ENCODE measurements at places on chromosomes 6 and 20. TPM values are rescaled to one million over a fixed set of nuclear protein-coding genes. Genes with fewer than 3 reads are reported as not detected.
A peak's percentile ranks its signal among the peaks of the same experiment; 100 is the strongest.

The LY6G6F gene
- not detected for total RNA-seq

The RIMS1 gene
- total RNA-seq, result 0.76 TPM

The UBD gene
- total RNA-seq, result 0.17 TPM

The PIM1 gene
- 22.0 TPM for total RNA-seq

The ROS1 gene
- total RNA-seq, result 5.2 TPM

The SIRPA gene
- total RNA-seq, result 42.4 TPM

The PLA2G7 gene
- total RNA-seq, result 0.57 TPM

The GPLD1 gene
- total RNA-seq, result 0.22 TPM

- DNase-seq, result no peak
Observed at GRCh38 chr6:96211341-96211740, 195.6 kb downstream of the FUT9 start.

- DNase-seq, result no peak
Observed at GRCh38 chr6:106170030-106170791, 84.1 kb downstream of the PRDM1 start.

DNA sequence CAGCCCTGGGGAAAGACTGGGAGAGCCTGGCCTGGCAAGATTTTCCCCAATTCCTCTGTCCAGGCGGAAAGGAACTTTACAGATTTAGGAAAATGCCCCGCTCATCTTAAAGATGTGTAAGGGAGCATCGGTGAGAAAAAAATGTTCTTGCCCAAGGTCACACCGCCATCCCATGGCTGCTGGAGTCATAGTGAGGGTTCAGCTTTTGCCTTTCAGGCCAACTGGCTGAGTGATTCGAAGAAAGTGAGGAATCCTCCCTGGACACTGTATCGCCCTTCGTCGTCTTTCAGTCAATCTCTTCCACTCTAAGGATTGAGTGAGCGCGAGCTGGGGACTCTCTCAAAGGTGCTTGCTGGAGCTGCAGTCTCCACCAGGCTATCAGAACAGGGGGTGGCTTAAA is 1.4 kb downstream of the WFDC2 start:
- peak; percentile 14 for DNase-seq

DNA sequence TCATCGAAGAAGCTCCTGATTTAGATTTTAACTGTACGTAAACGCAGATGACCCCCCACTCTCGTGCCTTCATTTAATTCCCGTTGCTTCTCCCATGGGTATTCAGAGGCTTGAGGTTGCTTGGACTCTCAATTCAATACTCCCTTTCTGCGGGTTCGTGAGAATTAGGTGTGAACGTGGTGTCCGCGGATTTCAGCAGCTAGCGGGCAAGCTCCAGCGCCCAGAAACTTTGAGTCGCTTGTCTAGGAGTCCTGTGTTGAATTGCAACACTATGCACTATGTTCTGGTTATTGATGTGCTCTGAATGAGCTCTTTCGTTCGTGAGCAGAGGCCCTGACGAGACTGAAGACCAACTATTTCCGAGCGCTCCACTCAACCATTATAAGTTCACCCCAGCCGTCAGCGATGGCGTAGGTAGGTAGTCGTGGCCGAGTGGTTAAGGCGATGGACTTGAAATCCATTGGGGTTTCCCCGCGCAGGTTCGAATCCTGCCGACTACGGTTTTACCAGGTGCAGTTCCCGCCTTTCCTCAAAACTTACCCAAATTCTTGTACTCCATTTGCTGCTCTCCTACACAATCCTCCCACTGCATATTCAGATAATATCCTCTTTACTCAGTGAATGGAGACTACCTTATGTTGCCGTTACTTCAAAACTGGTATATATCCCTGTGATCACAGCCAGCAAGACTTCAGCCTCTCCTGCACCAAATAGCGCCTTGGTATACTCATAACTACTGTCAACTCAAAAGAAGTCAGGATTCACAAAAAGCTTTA is 72.6 kb upstream of the ZNF184 start:
- peak; percentile 80 for DNase-seq

DNA sequence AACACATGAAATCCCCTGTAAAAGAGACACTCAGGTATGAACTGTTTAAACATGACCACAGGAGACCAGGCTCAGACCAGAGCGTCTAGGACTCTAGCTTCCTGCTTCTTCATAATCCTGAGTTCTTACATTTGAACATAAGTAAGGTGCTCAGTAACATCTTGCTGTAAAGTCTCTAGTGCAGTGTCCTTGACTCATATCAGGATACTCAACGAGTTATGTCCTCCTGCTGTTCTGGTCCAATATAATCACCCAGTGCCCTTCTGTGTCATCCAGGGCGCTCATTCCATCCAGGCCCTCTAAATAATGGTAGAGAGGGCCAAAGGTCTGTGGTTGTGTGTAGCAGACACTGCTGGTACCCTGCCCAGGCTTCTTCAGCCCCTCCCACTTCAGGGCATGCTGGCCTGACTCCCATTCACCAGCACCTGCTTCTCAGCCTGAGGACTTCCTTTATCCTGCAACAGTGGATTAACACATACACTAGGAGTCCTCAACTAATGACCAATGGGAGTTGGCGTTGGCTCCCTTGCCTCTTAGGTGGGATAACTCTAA is 66.8 kb upstream of the MOCS1 start:
- no peak for DNase-seq

Data from M059J (cell line).